Omental fat pad (tissue), 4 donors: ENCODE measurements at places on chromosomes 7 and 10. TPM values are rescaled to one million over a fixed set of nuclear protein-coding genes. Genes with fewer than 3 reads are reported as not detected.

DNA sequence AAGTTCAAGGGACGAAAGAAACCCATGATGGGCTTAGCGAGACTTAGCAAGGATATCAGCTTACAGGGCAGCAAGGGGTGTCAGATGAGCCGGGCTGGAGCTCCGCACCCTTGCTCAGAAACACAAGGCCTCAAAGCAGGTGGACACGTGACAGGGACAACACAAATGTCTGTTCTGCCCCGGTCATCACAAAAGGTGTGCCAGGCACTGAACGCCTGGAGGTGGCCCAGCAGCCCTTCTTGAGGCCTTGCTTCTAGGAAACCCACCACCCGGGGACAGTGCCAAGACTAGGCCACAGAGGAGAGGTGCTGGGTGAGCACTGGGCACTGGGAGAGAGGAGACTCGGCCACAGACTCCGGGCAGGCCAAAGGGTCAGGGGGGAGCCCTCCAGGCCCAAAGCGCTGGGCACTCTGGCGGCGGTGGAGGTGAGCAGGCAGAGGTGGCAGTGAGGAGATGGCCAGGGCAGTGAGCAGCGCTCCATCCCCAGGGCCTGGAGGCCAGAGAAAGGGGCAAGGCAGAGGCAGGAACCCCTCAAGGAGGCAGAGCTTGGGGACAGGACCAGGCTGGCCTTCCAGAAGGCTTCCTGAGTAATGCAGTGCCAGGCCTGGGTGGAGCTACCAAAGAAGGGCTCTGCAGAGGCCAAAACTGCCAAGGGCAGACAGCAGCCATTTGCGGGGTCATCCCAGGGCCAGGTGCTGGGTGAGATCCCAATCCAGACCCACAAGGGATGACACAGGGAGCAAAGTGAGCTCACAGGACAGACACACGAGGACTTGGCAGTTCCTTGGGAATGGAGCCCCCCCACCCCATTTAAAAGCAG lies 22.7 kb downstream of the EBF3 start:
- DNase-seq, result no peak

- DNase-seq, result no peak
These were observed 87.5 kb upstream of the GATA3 start for GRCh38 chr10:7967035-7967434.

DNA sequence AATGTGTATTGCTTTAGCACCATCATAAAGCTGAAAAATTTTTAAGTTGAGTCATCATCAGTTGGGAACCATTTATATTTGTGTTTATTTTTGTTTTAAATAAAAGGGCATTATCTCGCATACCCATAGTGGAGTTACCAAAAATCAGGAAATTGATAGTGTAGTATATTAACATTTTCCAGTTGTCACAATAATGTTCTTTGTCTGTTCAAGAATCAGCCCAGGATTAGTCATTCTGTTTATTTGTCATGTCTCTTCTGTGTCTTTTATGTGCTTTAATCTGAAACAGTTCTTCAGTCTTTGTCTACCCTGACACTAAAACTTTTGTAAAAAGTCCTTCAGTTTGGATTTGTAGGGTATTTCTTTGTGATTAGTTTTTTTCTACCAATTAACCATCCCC lies 827.8 kb upstream of the ZWINT start:
- no peak for DNase-seq

GRCh38 chr10:44552726-44553125 lies 167.8 kb upstream of the CXCL12 start:
- DNase-seq, result no peak

DNA sequence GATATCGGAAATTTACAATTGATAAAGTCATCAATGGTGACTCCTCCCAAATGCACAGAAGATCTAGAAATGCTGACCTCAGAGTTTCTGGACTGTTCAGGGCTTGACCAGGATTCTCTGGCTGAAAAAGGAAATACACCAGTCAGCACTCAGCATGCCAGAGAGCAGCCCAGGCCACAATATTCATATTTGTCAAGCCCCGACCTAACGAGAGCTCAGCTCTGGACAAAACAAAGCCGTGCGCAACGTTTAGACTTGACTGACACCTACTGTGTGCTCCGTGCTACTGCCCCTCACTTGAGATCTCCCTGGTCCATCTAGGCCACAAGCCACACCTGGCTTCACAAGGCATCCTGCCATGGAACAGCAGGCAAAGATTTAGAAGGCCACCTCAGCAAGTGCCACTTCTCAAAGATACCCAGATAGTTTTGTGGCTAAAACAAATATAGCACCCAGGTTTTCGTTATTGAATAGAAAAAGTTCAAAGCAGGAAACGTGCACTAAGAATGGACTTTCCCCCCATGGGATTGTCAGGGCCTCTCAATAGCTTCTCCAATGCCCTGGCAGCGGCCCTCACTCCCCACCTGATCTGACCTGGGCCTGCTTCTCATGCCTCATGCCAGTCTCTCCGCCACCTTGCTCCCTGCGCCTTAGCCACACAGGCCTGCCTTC lies 218.3 kb downstream of the FAM107B start:
- DNase-seq, result no peak

GRCh38 chr10:121947343-121948330 lies 19.8 kb upstream of the ATE1 start:
- DNase-seq, result no peak

GRCh38 chr10:59825932-59826331 lies 72.7 kb upstream of the MRLN start:
- no peak for DNase-seq

ARL3 gene
- total RNA-seq, result 3.9 TPM
